CD4-positive, alpha-beta T cell treated with Interleukin-2 at 100 ng/mL for 4 hours (primary cell): ENCODE measurements at places on chromosomes 11 and 22.

GRCh38 chr11:96543177-96543576, 153.4 kb downstream of the JRKL start:
- no peak for DNase-seq

GRCh38 chr11:130611791-130612251, 163.4 kb downstream of the ADAMTS15 start:
- DNase-seq: no peak

DNA sequence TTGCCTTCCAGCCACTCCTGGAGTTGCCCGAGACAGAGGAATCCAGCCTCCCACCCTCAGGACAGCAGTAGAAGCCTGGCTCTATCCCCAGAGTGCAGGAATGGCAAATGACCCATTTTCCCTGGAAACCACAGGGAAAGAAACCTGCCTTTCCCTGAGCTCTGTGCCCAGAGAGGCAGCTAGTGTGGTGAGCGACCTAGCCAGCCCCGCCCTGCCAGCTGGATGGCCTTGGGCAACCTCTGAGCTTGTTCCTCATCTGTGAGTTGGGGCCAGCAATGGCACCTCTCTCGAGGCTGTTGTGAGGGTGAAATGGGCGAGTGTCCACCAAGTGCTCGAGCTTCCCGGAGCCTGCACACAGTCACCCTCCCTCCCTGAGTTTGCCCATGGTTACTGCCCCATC, 3.7 kb downstream of the OMP start:
- no peak for DNase-seq

DNA sequence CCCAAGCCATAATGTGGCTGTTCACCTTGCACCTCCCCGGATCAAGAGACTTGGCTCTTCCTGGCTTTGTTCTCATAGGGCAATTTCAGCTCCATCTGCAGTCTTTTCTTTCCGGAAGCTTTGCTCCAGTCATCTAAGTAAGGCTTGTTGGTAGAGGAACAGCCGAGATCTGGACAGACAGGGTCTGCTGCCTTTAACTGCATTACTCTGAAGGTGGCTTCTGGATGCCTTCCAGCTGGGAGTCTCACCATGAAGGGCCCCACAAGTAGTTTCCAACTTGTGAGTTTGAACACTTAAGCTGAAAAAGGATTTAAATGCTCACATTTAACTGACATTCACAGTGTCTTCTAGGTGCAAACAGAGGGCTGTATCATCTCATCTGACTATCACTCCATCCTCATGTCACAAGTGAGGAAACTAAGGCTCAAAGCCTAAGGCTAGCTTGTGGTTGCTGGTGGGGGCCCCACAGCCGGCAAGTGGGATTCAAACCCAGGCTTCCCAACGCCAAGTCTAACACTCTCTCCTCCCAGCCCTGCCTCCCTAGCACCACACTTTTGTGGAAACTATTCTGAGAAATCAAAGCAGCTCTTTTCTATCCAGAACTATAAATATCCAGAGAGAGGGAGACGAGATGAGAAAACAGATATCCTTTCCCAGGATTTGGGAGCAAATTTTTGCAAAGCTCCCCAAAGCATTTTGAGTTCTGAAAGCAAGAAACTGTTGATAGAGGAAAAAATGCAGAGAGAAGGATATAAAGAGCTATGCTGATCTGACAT, 58.4 kb downstream of the GALNT18 start:
- no peak for DNase-seq

DNA sequence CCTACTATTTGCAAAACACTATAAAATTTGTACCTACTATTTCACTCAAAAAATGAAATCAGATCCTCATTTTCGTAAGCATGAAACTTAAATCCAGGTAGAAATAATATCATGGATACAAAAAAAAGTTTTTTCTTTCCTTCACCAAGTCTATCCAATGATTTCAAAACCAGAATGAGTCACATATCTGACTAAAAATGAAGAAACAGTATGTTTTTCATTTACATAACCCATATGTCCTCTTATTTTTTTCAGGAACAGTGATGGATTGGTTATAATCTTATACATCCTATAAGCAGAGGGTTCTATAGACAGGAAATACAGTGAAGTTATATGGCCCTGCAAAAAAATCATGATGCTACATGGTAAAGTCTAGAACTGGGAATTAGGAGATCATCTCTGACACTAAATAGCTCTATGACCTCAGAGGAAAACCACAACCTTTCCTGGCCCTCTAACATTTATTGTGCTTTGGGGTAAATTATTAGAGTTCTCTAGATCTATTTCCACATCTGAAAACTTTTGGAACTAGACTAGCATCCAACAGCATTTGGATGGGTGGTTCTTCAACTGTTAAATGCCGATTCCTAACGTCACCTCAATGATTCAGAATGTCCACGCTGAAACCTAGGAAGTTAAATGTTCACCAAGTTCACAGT, 10.9 kb downstream of the MTMR2 start:
- no peak for DNase-seq

DNA sequence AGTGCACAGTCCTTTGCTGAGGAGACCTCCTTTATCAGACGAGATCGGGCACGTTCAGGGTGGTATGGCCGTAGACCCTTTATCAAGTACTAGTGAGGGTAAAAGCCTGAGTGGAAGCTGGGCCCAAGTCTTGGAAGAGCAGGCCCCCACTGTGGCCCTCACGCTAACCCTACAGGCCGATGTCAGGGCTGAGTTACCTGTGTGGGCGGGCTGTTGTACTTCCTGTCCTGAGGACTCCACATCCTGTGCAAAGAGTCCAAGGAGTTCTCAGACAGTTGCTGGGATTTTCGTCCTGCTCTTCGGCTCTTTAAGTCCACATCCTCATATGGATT, 34.9 kb downstream of the RPL27A start:
- DNase-seq: no peak

DNA sequence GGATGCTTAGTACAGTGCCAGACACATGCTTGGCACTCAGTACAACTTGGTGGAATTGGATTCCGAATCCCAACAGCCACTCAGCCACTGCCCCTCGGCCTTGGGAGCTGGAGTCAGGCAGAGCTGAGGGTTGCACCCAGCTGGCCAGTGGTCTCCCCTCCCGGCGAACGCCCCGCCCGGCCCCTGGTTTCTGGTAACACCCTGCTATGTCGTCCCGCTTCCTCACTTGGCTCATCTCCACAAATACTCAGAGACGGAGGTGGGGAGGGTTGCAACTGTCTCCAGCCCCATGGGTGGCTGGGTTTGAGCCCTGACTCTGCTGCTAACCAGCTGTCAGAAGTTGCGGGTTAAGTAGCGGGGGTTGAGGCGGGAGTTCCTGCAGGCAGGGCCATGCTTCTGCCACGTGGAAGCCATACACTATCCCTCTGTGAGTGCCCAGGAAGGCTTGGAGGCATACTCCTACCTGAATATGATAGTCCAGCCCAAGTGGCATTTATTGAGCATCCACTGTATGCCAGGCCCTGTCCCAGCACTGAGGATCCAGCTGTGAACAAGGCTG, 67.1 kb downstream of the GRIK4 start:
- no peak for DNase-seq

DNA sequence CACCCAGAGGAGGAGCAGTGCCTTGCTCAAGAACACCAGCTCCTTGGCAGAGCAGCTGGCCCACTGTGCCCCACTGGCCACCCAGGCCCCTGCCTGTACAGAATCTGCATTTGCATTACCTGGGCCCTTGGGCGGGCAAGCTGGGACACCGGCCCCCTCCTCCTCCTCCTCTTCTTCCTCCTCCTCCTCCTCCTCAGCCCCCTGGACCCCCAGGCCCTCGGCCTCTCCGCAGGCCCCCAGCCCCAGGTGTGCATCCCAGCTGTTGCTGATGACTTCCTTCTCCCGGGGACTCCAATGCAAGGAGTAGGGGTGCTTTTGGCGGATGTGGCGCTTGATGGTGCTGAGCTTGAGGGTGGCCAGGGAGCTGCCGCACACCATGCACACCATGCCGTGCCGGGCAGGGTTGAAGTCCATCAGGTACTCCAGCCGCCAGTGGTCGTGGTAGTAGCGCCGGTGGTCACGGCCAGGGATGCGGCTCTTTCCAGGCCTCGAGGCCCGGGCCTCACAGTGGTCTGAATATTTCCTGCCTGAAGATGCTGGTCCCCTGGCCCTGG, 2.8 kb downstream of the ZFTA start:
- DNase-seq: no peak

DNA sequence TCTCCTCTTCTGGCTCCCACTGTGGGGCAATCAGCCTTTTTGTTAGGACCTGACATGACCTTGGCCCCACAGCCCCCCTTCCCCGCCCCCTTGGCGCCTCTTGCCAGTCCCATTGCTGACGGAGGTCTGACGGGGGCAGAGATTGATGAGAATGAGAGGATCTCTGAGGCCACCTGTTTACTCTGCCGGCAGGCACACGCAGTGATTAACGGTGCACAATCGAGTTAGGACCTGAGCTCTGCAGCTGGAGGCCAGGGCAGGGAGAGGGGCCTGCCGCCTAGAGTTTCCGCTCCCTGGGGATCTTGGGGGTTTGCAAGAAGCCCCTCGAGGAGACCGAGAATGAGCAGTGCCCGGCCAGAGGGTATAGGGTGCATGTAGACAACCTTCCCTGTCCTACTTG, 6.8 kb upstream of the CHRM1 start:
- no peak for DNase-seq

GRCh38 chr11:44344423-44344820, 34.5 kb upstream of the ALX4 start:
- no peak for DNase-seq

DNA sequence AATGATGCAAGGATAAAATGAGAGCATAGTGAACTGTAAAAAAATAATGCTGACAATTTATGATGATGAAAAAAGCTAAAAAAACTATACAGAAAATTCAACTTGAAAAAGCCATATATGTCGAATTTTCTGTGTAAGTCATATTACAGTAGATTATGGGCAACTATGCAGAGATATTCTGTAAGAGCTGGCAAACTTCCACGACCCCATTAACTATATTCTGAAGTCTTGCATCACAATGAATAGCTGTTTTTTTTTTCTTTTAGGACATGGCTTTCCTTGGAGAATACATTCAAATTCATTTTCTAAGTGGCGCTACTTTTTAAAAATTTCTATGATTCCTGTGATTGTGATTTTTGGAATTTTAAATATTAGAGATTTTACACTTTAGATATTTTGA, 18.4 kb downstream of the PSMD13 start:
- no peak for DNase-seq

DNA sequence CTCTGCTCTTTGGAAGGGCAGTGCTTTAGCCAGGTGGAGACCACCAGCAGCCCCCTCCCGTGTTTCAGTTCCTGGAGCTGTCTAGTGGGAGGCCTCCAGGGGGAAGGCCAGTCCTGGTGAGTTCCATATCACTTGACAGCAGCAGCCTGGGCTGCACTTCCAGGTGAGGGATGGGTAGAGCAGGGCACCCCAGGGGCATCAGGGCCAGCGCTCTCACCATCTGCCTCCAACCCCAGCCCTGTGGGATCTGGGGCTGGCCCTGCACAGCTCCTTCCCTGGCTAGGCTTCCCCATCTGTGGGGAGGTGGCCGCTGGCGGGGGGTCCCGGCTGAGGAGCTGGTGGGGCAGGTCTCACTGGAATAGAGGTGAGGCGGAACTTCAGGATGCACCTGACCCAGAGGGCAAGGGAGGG, 60.5 kb downstream of the MORC2 start:
- DNase-seq: no peak

GRCh38 chr11:118398791-118399559, 2.4 kb upstream of the ATP5MG start:
- DNase-seq: peak; percentile 84

DNA sequence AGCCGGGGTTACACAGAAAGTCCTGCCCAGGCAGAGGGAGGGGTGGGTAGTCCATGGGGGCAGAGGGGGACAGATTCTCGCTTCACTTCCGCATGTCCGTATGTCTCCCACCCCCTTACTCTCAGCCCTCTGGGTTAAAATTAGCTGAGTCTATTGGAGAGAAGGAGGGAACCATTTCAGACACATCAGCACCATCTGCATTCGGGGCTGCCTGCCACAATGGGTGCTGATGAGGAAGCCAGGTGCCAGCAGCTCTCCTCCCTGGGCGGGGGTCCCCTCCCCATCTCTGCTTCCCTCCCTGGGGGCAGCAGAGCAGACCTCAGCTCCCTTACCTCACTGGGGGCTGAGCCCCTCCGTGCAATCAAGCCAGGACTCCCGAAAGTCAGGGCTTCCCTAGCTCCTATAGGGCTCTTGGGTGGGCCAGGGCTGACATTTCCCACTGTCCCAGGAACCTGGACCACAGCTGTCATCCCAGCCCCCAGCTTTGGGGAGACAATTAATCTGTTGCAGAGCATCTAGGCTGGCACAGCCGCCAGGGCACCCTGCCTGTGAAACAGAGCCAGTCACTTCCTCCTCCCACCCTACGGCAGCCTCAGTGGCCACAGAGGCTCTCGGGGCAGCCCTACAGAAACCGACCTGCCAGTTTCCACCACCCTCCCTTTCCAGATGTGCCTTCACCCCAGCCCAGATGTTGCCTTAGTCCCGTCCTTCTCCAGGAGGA, 67.3 kb downstream of the PDE2A start:
- DNase-seq: no peak

DNA sequence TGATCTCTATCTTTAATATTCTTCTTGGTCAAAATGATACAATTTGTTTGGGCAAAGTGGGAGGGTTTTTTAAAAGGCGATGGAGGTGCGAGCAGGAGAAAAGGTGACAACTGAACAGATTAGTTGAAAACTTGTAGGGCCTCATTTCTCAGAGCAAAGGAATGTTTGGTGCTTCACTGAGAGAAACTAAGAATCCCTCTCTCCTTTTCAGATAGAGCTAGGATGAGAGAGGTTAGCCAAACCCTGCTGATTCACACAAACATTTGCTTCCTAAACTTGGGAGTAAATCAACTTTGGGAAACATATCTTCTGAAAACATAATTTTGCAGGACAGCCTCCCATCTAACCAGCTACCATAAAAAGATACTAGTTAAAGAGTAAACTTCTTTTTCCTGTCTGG, 57.0 kb downstream of the PHF21A start:
- DNase-seq: no peak

DNA sequence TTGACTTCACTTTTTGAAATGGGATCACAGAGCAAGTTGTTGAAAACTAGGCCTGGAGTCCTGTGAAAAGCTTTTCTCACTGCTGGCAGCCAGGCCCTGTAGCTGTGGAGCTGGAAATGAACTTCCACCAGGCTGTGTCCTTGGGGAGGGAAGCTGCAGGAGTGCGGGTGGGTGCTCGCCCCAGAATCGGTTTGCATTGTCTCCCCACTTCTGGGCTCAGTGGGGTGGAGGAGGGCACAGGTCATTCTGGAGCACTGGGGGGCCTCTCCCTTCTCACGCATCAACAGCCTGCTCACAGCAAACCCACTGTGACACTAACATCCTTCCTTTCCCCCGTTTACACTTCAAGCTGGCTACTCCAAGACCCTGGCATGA, 15.2 kb downstream of the GLB1L2 start:
- no peak for DNase-seq

- DNase-seq: no peak
Observed at GRCh38 chr11:105132716-105133511, 6.7 kb downstream of the CARD18 start.

GRCh38 chr22:47996446-47996857, 1234.0 kb downstream of the TBC1D22A start:
- DNase-seq: no peak

GRCh38 chr22:29992341-29993275, 87.7 kb upstream of the HORMAD2 start:
- DNase-seq: no peak

DNA sequence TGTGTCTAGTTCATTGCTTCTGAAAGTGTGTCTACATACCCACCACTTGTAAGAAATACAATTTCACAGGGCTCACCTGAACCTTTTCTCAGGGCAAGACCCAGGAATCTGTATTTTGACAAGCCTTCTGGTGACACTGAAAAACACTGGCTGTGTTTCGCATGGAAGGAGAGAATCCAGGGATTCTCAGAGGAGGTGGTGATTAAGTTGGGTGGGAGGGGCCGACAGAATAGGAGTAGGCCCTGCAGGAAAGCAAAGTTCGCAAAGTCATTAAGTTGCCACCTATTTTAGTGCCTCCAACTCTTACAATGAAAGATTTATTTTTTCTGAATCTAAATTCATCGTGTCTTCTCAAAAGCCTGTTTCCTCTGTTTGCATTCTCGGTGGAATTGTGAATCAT, 186.8 kb downstream of the FAT3 start:
- DNase-seq: no peak
